Muscle of back (tissue), 13 donors: ENCODE measurements at places on chromosomes 2 and 18.

GRCh38 chr18:54675076-54675475 is 84.0 kb downstream of the DYNAP start:
- DNase-seq: no peak

GRCh38 chr2:58140508-58141072 is 94.0 kb downstream of the VRK2 start:
- DNase-seq: peak; percentile 23

DNA sequence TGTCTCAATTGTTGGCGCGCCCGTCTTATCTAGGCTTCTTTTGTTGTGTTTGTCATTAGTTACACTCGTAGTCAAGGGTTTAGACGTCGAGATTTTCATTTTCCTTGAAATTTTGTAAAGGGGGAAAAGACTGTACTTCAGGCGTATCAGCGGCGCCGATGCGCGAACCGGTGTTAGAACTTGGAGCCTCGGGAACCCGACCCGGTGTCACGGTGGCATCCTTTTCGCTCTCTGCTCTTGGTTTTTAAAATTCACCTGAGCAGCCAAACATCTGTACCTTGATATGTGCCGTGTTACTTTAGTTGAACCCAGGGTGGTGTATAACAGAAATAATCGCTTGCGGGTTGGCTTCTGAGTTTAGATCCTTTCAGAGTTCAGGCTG is 643 bp downstream of the RMC1 start:
- no peak for DNase-seq

- DNase-seq: no peak
Observed at GRCh38 chr2:172040311-172040710, 40.6 kb downstream of the METAP1D start.

DNA sequence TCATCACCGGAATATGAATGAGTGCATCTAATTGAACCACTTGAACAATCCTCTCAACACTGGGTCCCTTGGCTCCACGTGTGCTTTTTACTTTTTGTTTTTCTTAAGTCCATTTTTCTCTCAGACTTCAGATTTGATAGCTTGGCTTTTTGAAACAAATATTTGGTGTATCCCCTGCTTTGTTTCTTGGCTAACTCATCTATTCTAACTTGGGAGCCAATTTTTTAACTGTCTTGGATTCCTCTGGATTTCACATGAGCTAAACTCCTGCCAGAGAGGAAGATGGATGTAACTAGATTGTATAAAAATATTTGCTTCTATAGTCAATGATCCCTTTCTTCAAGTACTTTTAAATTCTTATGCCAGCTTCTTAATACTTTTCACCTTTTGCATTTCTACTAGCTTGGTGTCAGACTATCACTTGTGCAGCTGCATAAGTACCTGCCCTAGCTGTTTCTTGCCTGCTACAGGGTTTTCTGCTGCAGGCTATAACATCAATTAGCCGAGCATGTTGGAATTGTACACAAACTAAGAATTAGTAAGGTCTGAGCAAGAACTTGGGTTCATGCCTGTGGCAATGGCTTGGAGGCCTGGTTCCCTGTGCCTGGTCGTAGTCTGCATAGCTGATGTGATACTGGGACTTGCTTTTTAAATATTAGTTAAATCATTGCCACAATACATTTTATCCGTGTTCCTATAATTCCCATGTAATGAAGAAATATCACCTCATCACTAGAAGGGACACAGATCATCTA is 281.5 kb downstream of the EN1 start:
- peak; percentile 80 for DNase-seq

DNA sequence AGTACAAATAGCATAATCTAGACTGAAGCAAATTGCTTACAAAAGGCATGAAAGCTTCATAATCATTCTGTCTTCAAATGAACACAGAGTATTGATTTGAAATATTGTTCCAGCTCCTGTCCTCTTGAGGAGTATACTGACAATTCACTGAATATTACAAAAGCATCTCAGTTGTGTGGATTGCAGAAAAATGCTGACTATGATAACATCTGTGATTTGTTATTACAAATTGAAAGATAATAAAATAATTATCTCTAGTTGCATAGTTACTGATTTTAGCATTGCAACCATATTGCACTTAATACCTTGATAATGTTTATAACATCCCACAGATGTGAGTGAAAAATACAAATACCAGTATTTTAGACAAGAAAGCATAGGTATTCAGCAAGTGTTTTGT is 49.2 kb upstream of the FN1 start:
- no peak for DNase-seq

- no peak for DNase-seq
Observed at GRCh38 chr2:230861552-230862255, 3.0 kb upstream of the ITM2C start.
